ENCODE measurements at places on chromosomes 1 and 21.
A peak's percentile ranks its signal among the peaks of the same experiment; 100 is the strongest.

- peaks cover 5% of the 10 kb centered on the region for H3K4me1 ChIP-seq
- DNase-seq = peak; percentile 44
- no peak overlapping the region for H3K27ac ChIP-seq
Measured at GRCh38 chr1:7608628-7609305, 162.3 kb upstream of the VAMP3 start.

DNA sequence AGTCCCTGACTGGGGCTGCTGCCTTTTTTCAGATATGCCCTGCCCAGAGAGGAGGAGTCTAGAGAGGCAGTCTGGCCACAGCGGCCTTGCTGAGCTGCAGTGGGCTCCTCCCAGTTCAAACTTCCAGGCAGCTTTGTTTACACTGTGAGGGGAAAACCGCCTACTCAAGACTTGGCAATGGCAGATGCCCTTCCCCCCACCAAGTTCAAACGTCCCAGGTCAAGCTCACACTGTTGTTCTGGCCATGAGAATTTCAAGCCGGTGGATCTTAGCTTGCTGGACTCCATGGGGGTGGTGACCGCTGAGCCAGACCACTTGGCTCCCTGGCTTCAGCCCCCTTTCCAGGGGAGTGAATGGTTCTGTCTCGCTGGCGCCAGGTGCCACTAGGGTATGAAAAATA lies 18.3 kb upstream of the C1orf53 start:
- H3K4me1 ChIP-seq = no peaks in the 10 kb centered on the region
- no peak overlapping the region for H3K4me3 ChIP-seq
- no peaks in the 10 kb centered on the region for H3K27me3 ChIP-seq
- DNase-seq = no peak

GRCh38 chr1:42938645-42939615 lies 19.7 kb downstream of the SLC2A1 start:
- no peak for DNase-seq
- no peak overlapping the region for H3K27ac ChIP-seq
- no peak overlapping the region for H3K4me3 ChIP-seq
- H3K27me3 ChIP-seq = no peaks in the 10 kb centered on the region
- H3K36me3 ChIP-seq = peaks cover 79% of the 10 kb centered on the region

GRCh38 chr1:72186733-72187307 lies 95.5 kb downstream of the NEGR1 start:
- H3K36me3 ChIP-seq = no peaks in the 10 kb centered on the region
- peak; percentile 30 for DNase-seq
- no peak overlapping the region for H3K27ac ChIP-seq
- H3K4me1 ChIP-seq = no peaks in the 10 kb centered on the region
- no peaks in the 10 kb centered on the region for H3K27me3 ChIP-seq

DNA sequence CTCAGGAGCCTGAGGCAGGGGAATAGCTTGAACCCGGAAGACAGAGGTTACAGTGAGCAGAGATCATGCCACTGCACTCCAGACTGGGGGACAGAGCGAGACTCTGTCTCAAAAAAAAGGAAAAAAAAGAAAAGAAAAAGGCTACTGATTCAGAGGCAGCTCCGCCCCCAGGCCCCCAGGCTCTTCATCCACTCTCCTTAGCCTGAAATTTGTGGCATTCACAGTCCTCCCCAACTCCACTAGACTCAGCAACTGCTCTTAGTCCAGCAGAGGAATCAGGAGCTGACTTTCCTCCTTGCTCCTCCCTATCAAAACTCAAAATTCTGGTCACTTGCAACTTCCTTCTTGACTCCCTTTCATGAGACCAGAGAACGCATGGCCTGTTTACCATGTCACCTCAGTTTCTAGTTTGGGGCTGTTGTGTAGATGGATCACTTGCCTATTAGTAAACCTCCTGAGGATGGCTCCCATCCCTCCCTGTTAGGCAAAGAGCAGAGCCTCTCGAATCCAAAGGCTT lies 27.1 kb downstream of the PCAT6 start:
- no peaks in the 10 kb centered on the region for H3K4me1 ChIP-seq
- H3K4me3 ChIP-seq = no peak overlapping the region

- H3K36me3 ChIP-seq = peaks cover 79% of the 10 kb centered on the region
- H3K27ac ChIP-seq = no peak overlapping the region
- H3K27me3 ChIP-seq = no peaks in the 10 kb centered on the region
Measured at GRCh38 chr1:223723351-223723904, 11.1 kb downstream of the CAPN2 start.

GRCh38 chr1:225677350-225678124 lies 24.6 kb upstream of the ENAH start:
- no peak overlapping the region for H3K27ac ChIP-seq
- H3K27me3 ChIP-seq = peaks cover 5% of the 10 kb centered on the region
- no peak overlapping the region for H3K4me3 ChIP-seq
- DNase-seq = no peak
- H3K36me3 ChIP-seq = no peaks in the 10 kb centered on the region

GRCh38 chr1:167792188-167792565 lies 70.4 kb downstream of the MPZL1 start:
- peaks cover 17% of the 10 kb centered on the region for H3K4me1 ChIP-seq
- peak overlapping the region; percentile 99 for H3K27ac ChIP-seq
- H3K27me3 ChIP-seq = no peaks in the 10 kb centered on the region

DNA sequence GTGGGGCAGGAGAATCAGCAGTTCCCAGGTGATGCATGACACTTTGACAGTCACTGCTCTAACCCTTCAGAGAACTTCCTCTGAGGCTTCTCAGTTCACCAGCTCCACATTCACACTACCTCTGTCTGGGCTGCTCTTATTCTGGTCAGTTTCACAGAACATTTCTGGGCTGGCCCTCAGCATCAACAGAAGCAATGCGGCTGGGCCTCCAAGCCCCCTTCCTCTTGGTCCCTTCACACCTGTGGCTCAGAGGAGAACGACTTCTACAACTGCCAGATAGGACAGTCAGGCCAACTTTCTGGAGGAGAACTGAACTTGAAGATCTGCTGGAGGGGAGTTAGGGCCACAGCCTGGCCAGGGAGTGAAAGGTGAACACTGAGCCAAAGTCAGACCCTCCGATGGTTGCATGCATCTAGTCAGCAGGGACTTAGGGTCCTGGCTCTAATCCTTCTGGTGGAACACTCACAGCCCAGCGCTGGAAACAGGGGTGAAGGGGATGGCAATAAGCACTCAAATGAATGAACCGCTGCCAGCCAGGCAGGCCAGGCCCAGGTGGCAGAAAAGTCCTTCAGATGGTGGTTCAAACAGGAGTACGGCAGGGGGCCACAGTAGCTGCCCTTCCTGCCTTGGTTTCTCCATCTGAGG lies 274.1 kb downstream of the FOXD2 start:
- no peak overlapping the region for H3K27ac ChIP-seq
- no peak overlapping the region for H3K4me3 ChIP-seq
- no peaks in the 10 kb centered on the region for H3K36me3 ChIP-seq
- H3K27me3 ChIP-seq = peaks cover 98% of the 10 kb centered on the region
- peaks cover 19% of the 10 kb centered on the region for H3K4me1 ChIP-seq

- H3K4me1 ChIP-seq = peaks cover 4% of the 10 kb centered on the region
- no peak for DNase-seq
- H3K27me3 ChIP-seq = no peaks in the 10 kb centered on the region
- no peak overlapping the region for H3K4me3 ChIP-seq
- H3K27ac ChIP-seq = no peak overlapping the region
- no peaks in the 10 kb centered on the region for H3K36me3 ChIP-seq
Measured at GRCh38 chr1:43773821-43774220, 66.5 kb downstream of the ST3GAL3 start.
